Upper lobe of left lung (tissue), 6 donors: ENCODE measurements at places on chromosomes 2 and 18.

- no peak for DNase-seq
Measured at GRCh38 chr2:88606371-88607030, 20.8 kb downstream of the EIF2AK3 start.

DNA sequence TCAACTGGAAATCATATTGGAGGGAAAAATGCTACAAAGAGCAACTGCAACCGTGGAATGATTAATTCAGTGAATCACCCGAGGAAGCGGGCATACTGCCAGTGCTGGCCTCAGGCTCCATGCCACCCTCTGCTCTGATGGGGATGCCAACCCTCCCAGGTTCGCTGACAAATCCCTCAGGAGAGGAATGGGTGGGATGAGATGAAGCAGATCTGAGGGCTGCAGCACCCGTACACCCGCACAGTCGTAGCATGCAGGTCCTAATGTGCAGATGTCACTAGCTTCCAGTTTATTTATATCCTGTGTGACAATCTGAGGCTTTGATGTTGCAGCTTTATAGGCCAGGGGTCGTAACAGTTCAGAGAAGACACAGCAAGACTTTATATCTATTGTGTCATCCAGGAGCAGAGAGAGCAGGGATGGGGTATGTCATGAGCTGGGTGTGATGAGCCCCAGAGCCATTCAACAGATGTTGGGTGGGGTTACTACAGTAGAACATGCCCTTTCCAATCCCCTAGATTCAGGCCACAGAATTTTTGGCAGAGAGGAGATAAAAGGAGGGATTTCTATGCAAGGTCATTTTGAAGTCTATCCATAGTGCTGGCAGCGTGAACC lies 44.6 kb downstream of the DPP4 start:
- peak; percentile 7 for DNase-seq

DNA sequence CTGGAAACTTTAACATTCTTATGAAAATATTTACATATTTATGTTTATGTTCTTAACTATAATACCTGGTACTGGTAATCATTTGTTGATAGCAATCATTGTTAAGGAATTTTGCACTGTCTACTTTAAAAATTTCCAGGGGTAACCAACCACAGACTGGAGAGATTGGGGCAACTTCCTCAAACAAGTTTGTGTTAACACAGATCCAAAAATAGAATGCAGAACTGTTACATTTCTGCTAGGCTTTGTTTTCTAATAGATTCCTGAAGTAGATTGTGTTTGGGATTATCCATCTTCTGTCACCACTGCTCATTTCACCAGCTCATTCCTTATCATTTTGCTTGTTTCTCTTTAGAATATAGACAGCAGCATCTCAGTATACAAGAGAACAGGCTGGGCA lies 23.7 kb downstream of the RNF125 start:
- DNase-seq = no peak

GRCh38 chr2:7348761-7349160 lies 431.5 kb downstream of the RNF144A start:
- no peak for DNase-seq

GRCh38 chr2:65390134-65390533 lies 42.3 kb downstream of the SPRED2 start:
- DNase-seq = no peak

DNA sequence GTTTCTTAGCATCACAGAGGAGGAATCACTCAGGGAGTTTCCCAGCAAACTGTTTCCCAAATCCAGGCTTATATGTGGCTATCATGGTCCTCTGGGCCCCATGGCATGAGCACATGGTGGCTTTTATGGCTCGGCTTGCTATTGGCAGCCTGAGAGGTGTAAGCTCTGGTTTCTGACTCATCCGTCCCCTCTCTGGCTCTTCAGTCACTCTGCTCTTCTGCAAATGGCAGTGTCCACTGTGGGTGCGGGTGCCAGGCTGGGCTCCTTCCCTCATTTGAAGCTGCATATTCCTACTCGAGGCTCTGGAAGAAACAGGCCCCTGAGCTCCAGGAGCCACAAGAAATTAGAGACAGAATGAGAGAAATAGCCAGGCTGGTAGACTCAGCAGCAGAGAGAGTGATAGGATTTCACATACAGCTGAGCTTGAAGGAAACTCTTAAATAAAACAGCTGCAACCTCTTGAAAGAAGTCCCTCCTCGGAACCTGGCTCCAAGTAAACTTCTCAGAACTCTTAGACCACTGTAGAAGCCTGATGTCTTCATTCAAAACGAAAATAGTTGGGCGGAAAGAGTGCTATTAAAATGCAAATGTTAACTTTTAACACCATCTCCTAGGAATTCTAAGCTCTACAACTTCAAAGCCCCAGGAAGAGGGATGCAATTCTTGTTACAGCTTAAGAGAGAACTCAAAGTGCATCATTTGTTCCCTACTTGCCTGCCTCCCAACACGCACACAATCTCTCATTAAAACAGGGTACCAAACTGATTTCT lies 212.6 kb upstream of the SP5 start:
- no peak for DNase-seq

DNA sequence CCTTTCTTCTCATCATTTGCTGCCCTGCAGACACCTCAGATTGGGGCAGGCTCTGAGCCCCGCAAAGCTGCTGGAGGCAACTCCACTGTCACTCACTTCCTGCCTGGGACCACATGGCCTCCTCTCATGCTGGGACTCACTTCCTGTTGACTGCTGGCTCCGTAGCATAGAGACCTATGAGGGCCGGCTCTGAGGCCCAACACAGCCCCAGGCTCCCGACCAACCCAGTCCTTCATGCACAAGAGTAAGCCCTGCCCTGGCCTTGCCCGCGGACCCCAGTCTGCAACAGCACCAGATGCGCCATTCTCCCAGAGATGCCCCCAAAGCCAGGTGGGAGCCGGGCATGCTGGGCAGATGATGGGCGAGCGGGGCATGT lies 55.7 kb downstream of the DNMT3A start:
- no peak for DNase-seq
